Retina (tissue), 1 donor: ENCODE measurements at places on chromosomes 3 and 15.

- DNase-seq, result no peak
Observed at GRCh38 chr3:49658711-49659110, 15.4 kb upstream of the APEH start.

DNA sequence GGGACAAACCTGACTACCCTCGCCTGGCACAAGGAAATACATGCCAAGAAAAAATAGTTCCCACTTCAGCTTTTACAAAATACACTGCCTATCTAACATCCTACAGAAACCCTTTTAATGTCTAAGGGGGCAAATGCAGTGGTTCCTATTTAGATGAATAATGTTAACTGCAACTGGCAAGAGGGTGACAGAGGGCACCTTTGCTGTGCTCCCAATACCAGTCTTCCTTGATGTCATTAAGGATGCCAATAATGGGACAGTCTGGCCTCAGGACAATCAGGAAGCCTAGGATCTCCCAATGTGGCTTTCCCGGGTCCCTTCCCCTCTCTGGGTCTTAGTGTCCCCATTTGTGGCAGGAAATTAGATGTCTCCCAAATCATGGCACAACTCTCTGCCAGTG lies 13.9 kb downstream of the CSRNP1 start:
- no peak for DNase-seq

- no peak for DNase-seq
Observed at GRCh38 chr3:55165704-55166405, 238.0 kb upstream of the LRTM1 start.

GRCh38 chr15:62758126-62758951 lies 284.2 kb upstream of the TPM1 start:
- peak; percentile 67 for DNase-seq
